ENCODE measurements at places on chromosomes 2 and 18. TPM values are rescaled to one million over a fixed set of nuclear protein-coding genes. Genes with fewer than 3 reads are reported as not detected.

DNA sequence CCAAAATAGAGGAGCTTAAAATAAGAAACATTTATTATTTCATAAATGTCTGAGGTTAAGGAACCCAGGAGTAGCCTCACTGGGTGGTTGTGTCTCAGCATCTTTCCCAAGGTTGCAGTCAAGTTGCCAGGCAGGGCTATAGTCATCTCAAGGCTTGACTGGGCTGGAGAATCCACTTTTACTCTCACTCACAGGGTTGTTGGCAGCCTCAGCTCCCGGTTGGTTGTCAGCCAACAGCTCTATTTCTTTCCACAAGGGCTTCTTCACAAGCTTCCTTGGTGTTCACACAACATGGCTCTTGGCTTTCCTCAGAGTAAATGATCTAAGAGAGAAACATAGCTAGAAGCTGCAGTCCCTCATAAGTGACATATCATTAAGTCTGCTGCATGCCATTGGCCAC is 55.6 kb upstream of the TEX51 start:
- no peaks in the 10 kb centered on the region for H3K36me3 ChIP-seq
- DNase-seq, result no peak

GRCh38 chr2:239779584-239779983 is 245.6 kb downstream of the NDUFA10 start:
- no peaks in the 10 kb centered on the region for H3K36me3 ChIP-seq
- H3K4me1 ChIP-seq, result no peaks in the 10 kb centered on the region
- H3K4me3 ChIP-seq, result no peak overlapping the region

DNA sequence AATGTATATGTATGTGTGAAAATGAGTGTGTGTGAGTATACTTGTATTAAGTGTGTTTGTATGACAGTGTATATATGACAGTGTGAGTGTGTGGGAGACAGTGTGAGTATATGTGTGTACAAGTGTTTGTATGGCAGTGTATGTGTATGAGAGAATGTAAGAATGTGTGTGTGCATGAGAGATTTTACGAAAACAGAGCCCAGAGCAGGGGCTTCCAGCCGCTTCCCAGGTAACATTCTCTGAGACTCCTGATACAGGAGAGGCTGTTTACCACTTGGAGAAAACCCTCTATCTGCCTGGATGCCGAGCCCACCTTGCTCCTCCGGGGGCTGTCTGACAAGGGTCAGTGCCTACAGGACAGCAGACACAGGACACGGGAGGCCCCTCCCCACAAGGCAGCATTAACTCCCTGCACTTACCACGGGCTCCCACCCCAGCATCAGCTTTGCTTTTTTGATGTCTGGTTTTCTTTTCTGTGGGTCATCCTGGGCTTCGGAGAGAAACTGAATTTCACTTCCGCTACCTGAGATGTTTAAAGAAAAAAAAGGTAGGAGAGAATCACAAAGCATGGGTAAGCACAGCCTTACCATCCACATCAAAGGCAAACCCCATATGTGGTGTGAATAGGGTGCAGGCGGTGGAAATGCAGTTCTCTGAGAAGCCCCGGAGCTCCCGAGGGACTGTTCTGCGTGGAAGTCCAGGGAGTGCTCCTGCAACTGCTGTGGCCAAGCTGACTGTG is 97.6 kb downstream of the UXS1 start:
- peaks cover 48% of the 10 kb centered on the region for H3K4me1 ChIP-seq
- H3K4me3 ChIP-seq, result peak overlapping the region; percentile 56
- peaks cover 55% of the 10 kb centered on the region for H3K36me3 ChIP-seq
- peak overlapping the region; percentile 85 for H3K27ac ChIP-seq

The TPO gene
- not detected for total RNA-seq

The MRO gene
- total RNA-seq, result not detected
